Fibroblast of lung (primary cell): ENCODE measurements at places on chromosomes 6 and 20. TPM values are rescaled to one million over a fixed set of nuclear protein-coding genes. Genes with fewer than 3 reads are reported as not detected.

The STXBP5 gene
- 80.4 and 90.7 TPM in 2 replicates for total RNA-seq

The FAM50B gene
- 11.6 and 15.7 TPM in 2 replicates for total RNA-seq

The SIRT5 gene
- 9.8 and 13.5 TPM in 2 replicates for total RNA-seq

- DNase-seq: no peak
Measured at GRCh38 chr6:153145591-153145990, 14.5 kb upstream of the RGS17 start.

- no peak for DNase-seq
Measured at GRCh38 chr6:13216236-13217014, 111.9 kb downstream of the TBC1D7 start.

GRCh38 chr20:54476169-54477009, 996 bp downstream of the DOK5 start:
- no peak for DNase-seq

The BRPF3 gene
- 9.8 and 10.6 TPM in 2 replicates for total RNA-seq

DNA sequence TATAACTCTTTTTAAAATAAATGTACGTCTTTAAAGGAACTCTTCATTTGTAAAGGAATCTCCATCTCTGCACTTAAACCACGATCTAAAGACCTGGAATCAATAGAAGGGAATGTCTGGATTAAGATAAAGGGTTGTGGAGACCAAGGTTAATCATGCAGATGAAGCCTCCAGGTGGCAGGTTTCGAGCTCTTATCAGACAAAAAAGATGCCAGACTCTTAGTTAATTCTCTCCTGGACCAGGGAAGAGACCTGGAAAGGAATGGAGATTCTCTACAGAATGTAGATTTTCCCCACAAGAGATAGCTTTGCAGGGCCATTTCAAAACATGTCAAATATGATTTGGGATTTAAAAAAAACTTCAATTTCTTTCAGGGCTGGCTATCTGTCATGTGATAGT, 71.5 kb upstream of the SSTR4 start:
- DNase-seq: no peak

DNA sequence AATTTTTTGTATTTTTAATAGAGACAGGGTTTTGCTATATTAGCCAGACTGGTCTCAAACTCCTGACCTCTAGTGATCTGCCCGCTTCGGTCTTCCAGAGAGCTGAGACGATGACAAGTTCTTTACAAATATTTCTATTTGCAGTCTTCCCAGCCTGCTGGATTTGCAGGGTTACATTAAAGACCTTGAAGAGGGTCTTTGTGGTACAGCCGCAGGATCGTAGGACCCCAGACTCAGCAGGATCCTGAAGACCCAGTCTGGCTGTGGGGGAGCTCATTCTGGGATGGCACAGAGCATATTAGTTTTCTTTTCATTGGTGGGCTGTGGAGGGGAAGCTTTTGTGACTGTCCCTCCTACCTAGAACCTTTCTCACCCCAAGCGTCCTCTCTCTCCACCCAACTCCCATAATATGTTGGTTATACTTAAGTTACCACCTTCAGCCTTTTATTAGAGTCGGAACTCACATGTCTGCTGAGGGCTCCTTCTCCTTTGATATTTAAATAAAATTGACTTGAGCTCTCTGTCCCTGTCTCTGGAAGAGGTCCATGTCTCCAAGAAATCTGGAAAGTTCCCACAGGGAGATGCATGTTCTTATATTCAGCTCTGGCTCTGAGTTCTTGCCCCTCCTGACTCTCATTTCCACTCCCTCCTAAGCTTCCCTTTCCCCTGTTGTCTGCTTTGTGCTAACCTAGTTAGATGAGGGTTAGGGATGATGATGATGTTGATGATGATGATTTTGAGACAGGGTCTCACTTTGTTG, 72.0 kb downstream of the TIAM2 start:
- no peak for DNase-seq

The PRL gene
- not detected in 2 replicates for total RNA-seq

DNA sequence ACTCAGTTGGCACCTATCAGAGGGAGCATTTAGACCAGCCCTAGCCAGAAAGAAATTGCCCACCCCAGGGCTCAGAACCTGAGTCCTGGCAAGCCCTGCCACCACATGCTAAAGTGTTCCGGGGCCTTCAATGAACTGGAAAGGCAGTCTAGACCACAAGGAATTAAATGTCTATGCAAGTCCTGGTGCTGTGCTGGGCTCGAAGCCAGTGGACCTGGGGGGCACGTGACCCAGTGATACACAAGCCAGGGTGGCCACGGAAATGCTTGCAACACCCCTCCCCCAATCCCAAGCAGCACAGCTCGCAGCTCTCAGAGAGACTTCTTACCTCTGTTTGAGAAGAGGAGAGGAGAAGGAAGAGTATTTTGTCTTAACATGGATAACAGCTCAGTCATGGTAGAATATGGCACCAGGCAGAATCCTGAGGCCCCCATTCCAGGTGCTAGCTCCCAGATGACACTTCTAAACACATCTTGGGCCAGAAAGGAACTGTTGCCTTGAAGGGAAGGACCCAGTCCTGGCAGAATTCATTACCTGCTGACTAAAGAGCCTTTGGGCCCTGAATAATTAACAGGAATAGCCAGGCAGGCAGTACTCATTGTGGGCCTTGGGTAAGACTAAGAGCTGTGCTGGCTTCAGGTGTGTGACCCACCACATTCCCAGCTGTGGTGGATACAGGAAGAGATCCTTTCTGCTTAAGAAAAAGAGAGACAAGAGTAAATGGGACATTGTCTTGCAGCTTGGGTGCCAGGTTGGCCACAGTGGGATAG, 111.3 kb downstream of the BTBD9 start:
- no peak for DNase-seq

The RBBP8NL gene
- total RNA-seq: not detected in 2 replicates

DNA sequence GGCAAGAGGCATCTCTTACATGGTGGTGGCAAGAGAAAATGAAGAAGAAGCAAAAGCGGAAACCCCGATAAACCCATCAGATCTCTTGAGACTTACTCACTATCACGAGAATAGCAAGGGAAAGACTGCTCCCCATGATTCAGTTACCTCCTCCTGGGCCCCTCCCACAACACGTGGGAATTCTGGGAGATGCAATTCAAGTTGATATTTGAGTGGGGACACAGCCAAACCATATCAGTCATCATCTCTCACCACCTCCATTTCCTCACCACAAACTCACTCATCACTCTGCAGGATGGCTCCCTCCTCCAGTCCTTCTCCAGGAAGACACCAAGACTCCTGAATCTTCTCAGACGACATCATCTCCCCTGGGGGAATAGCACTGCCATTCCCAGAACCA, 25.8 kb upstream of the SLC16A10 start:
- no peak for DNase-seq

- DNase-seq: no peak
Measured at GRCh38 chr6:124205921-124206320, 402.3 kb downstream of the NKAIN2 start.

DNA sequence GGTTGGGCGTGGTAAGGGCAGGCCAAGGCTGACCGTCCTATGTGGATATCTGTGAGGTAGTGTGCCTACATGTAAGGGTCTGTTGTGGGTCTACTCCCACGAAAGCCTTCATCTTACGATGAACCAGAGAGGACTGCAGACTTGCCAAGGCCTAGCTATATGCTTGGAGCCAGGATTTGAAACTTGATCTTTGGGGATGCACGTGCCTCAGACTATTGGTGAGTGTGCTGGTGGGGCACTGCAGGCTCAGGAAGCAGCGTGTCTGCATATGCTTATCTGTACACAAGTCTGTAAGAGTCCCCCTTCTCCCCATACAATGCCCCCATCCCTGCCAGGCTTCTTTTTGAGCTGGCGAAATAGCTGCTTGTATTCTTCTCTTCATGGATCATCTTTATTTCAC, 17.9 kb downstream of the PLCG1 start:
- DNase-seq: peak; percentile 44

The SUMO4 gene
- total RNA-seq: 1.0 and 2.1 TPM in 2 replicates

DNA sequence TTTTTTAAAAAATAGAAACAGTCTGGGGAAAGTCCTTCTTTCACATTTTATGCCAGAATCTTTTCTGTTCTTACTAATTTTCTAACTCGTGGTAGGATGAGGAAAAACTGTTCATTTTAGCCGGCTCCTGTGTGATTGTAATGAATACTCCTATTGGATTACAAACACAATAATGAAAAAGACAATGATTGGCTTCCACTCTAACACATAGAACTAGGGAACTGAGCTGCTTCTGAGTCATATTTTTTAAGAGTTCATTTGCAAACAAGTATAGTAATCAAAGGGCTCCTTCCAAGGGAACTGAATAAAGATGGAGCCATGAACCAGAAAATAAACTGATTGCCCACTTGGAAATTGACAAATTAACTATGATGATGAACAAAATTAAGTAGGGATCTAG, 265.3 kb upstream of the TCF21 start:
- no peak for DNase-seq

GRCh38 chr6:158488065-158488464, 71.8 kb upstream of the TMEM181 start:
- peak; percentile 90 for DNase-seq

- DNase-seq: peak; percentile 64
Measured at GRCh38 chr6:38248500-38249234, 391.1 kb downstream of the BTBD9 start.

The GJA1 gene
- 154 and 209 TPM in 2 replicates for total RNA-seq

GRCh38 chr6:106347219-106347618, 13.3 kb upstream of the CRYBG1 start:
- no peak for DNase-seq

- no peak for DNase-seq
Measured at GRCh38 chr6:128114164-128114563, 213.3 kb upstream of the THEMIS start.

The ADAM33 gene
- 37.2 and 67.9 TPM in 2 replicates for total RNA-seq

The CFAP61 gene
- 0.26 TPM in 1 of 2 replicates, not detected in the other for total RNA-seq

- DNase-seq: no peak
Measured at GRCh38 chr6:150992703-150993102, 127.2 kb downstream of the MTHFD1L start.

GRCh38 chr6:125953502-125953875, 3.1 kb upstream of the HINT3 start:
- DNase-seq: no peak

DNA sequence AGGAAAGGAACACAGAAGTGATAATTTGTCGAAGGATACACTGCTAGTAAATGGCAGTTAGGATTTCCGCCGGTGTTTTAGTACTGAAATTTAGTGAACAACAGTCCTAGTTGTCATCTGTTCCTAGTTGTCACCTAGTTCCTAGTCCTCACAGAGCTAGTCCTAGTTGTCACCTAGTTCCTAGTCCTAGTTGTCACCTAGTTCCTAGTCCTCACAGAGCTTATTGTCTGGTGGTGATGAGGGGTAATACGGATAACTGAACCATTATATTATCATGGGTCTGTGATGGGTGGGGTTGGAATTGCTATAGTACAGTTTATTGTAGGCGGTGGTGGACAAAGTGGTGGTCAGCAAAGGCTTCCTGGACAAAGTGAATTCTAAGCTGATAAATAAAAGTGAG, 1.8 kb downstream of the SNRNP48 start:
- DNase-seq: no peak

DNA sequence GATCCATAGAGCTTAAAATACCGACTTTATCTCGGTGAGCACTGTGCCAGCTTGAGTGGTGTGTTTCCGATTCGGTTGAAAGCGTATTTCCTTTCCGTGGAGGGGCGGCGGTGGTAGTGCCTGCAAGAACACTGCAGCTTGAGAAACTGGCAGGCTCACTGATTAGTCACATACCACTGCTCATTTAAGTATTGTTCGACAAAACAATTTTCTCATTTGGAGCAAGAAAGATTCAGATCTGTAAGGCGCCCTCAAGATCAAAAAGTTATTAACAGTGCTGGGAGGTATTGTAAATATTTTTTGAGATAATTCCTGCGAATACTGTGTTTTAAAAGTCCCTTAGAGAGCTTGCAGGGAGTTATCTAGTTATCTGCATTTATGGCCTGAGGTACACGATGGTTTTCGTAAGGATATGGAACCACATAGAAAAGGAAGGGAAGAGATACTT, 1.3 kb downstream of the MAPK14 start:
- DNase-seq: peak; percentile 80

The KHDC1 gene
- total RNA-seq: 5.1 and 5.6 TPM in 2 replicates

The PSORS1C1 gene
- 0.66 and 1.8 TPM in 2 replicates for total RNA-seq

The FOXC1 gene
- total RNA-seq: 0.66 and 0.77 TPM in 2 replicates

DNA sequence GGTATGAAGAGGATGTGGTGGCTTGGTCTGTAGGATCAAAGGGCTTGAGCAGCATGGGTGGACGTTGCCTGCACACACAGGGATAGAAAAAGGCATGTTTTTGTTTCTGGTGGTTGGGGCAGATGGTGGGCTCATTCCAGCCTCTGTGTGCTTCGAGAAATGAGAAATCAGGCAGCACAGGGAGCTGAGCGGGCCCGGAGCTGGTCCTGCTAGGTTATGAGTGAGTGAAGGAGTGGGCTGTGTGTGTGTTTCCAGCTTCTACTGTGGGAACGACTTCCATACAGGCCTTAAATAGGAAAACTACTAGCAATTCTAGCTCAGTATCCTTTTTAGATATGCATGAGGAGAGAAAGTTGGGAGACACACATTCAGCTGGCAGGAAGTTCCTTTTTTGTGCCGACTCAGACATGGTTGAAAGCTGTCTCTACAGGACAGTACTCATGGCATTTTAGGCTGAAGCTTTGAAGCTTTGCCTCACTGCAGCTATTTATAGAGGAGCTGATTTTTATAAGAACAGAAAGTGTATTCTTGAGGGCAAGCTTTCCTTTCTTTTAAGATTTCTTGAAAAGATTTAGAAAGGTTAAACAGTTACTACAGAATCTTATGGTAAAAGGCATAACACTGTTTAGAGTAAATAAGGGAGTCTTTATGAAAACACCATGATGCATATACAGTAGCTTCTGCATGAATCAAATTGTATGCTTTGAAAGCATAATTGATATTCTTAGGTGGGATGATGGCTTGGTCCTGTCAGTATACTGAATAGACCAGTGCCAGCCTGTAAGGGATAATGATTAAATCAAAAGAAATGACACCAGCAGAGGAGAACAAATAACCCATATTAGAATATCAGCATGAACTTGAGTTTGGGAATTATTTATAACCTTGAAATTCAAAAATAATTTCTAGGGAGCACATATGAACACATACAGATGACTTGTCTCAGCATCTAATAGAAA, 104.0 kb upstream of the MAN1A1 start:
- DNase-seq: no peak

- DNase-seq: no peak
Measured at GRCh38 chr20:12963416-12963815, 45.4 kb upstream of the SPTLC3 start.

- no peak for DNase-seq
Measured at GRCh38 chr6:138318741-138319375, 58.8 kb upstream of the SMIM28 start.

DNA sequence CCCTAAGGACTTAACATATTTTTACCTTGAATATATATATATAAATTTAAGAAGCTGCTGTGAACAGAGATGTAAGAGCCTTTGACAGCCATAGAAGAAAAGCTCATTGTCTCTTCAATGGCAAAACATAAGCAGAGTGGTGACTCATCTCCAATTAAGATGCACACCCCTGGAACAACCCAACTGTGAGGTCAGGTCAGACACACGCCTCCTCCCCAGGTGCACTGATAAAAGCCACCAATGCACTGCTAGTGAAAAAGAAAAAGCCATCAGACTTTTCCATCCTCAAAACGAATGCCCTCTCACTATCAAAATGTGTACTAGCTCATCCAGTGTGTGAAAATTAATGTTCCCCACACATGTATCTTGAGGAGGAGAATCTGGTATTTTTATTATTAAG, 100.1 kb downstream of the SMLR1 start:
- peak; percentile 40 for DNase-seq
